ENCODE measurements at places on chromosomes 2 and 18.
A peak's percentile ranks its signal among the peaks of the same experiment; 100 is the strongest.

GRCh38 chr2:43052944-43053306 is 173.5 kb downstream of the ZFP36L2 start:
- ATAC-seq: no peak

DNA sequence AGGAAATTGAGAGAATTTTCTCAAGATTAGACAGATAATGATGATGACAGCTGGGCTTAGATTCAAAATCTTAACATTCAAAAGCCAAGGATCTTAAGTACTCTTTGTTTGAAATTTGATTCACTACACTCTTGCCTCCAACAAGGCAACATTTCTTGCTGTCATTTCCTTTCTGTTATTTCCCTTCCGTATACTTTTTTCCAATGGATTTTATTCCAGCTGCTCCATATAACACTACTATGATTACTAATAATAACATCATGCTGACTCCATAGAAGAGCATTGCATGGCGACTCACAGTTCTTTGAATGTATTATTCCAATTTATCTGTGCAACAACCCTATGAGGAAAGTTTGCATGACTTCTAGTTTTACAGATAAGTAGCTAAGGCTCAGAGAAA is 33.9 kb upstream of the CCDC102B start:
- no peak for ATAC-seq

DNA sequence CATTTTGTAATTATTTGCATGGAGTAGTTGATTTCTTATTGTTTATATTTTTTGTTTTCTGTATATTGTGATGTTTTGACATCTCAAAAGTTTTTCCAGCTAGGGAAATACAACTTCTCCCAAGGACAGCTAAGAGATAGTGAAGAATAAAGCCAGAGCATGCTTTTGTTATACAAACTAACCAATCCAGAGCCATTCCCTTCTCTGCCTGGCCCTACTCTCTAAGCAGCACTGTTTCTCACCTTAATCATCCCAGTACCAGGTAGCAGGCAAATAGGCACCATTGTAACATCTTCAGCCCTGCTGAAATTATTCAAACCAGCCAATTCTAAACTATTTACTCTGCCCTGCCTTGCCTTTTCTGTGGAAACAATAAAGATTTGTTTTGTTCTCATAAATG is 1063.4 kb upstream of the CHAC2 start:
- ATAC-seq: no peak

DNA sequence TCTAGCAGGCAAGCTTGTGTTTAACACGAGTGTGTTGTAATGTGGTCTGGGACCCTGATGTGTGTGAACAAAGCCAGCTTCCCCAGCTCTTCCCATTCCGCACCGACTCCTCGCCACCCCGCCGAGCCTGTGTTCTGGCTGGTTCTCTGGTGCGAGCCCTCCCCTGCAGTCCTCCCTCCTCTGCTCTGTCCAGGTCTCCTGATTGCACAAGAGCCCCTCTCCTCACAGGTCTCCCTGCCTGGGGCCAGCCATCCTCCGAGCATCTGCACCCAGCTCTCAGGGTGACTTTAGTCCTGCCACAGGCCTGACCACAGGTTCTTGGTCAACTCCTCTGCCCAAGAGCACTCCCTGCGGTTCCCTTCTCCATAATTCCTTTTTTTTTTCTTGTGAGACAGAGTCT is 13.2 kb downstream of the SLC66A3 start:
- no peak for ATAC-seq

GRCh38 chr2:53863538-53864227 is 3.9 kb upstream of the GPR75 start:
- ATAC-seq: no peak

DNA sequence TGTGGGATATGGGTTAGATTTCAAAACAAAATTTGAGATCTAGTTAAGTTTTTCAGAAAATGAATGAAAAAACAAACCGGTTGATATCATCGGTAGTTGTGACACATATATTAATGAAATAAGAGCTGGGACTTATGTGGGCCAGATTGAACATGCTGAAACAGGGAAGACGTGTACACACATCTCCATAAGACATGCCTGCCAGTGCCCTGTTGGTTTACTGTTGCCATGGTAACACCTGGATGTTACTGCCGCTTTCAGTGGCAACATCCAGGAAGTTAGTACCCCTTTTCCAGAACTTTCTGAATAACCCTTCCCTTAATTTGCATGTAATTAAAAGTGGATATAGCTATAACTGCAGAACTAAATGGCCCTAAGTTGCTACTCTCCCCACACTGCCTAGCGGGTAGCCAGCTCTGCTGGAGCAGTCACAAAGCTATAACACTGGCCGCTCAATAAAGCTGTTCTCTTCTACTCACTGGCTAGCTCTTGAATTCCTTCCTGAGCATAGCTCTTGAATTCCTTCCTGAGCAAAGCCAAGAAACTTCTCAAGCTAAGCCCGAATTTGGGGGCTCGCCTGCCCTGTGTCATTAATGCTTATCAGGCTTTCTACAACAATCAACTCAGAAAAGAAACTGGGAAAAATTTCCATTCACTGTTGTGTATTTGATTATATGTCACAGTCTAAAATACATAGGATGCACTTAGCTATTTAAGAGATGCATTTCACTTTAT is 776.3 kb upstream of the CDH7 start:
- ATAC-seq: no peak

DNA sequence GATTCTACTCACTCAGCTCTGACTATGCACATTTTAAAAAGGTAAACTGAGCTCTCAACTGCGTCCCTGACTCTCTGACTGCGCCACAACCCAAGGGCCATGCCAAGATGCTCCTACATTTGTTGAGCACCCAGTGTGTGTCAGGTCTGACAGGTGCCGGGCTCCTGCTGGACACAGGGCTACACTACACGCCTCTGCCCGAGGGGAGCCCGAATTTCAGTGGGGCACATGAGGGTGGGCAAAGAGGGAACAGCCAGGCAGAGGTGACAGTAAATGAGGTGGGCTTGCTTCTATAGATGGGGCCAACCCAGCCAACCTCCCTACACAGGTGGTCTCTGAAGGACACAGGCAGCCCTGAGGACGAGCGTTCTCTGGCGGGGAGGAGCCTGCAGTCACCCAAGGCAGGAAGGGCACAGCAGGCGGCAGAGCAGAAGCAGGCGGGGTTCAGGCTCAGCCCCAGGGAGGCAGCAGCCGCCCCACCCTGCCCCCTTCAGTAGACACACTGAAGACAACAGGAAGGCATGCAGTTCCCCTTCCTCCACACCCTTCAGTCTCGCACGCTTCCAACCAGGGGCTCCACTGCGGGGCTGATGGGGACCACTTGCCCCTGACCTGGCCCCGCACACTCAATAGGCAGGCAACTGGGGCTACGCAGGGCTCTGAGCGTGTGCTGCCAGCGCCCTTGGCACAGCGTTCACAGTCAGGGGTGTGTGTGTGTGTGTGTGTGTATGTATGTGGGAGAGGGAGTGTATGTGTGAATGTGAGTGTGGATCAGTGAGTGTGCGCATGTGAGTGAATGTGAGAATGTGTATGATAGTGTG is 98.4 kb downstream of the UXS1 start:
- ATAC-seq: peak; percentile 45

DNA sequence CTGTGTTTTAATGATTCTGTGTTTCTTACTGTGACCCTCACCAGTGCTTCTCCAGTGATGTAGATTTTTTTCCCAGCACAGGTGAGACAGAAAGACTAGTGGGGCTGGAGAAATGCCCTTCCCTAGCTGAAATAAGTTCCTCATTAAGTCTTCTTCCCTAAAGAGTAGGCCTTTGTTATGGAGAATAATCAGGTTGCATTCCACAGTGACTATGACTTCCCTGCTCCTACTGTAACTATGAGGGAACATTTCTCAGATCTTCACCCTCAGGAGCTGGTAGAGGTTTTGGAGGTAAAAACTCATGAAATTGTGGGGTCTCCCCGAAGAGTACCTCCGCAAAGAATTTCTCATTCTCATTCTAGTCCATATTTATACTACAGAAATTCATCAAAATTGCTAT is 286.2 kb downstream of the GRB14 start:
- ATAC-seq: no peak

DNA sequence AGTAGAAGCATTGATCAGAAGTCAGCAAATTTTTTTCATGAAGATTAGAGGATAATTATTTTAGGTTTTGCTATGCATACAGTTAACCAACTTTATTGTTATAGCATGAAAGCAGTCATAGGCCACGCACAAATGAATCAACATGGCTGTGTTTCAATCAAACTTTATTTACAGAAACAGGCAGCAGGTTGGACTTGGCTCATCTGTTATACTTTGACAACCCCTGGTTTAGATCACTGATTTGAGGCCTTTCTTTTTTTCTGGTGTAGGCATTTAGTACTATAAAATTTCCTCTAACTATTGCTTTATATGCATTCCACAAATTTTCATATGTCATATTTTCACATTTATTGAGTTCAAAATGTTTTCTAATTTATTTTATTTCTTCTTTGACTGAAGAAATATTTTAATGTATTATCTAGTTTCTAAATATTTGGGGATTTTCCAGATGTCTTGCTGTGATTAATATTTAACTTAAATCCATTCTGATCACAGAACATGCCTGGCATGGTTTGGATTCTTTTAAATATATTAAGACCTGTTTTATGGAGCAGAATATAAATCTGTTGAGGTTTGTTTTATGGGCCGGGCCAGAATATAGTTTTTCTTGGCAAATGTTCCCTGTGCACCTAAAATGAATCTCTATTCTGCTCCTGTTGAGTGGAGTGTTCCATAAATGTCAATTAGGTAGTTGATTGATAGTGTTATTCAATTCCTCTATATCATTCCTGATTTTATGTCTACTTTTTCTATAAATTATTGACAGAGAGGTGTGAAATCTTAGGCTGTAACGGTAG is 116.3 kb upstream of the KLHL29 start:
- no peak for ATAC-seq

DNA sequence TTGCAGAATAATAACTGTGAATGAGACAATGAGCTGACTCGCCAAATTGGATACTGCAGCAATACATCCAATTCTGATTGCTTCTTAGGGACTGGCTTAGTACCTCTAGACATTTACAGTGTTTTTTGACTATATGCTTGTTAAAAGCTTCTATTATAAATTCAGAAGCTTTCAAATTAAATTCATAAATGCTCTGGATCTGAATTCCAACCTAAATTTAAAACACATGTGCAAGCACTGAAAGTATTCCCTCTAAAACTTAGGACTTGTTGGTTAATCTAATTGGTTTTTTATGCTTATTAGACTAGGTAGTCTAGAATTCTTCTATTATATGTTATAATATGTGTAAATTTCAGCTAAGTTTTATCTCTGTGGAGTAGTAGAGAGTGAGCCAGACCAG is 306.9 kb downstream of the CPS1 start:
- no peak for ATAC-seq

- ATAC-seq: no peak
These were observed 120.6 kb upstream of the HDAC4 start for GRCh38 chr2:239521518-239521815.

DNA sequence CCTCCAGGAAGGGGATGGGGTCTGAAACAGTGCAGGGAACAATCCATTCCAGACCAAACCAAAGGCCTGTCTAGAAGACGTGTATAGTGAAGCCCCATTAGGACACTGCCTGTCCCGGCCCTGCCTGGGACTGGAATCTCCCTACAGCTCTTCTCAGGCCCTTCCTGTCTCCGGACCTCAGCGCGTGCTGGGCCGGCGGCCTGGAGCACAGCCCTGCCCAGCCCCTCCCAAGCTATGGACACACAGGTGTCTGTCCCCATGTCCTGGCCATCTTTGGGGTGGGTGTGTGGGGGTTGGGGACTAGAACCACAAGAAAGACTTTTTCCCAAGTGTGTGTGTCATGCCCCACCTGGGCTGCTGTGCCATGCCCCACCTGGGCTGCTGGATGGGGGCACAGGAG is 51.8 kb downstream of the KIF1A start:
- no peak for ATAC-seq

GRCh38 chr2:234306426-234307173 is 190.3 kb downstream of the ARL4C start:
- peak; percentile 45 for ATAC-seq

GRCh38 chr2:26772064-26773001 is 8.2 kb downstream of the SLC35F6 start:
- ATAC-seq: peak; percentile 53

GRCh38 chr2:171999161-171999560 is 592 bp upstream of the METAP1D start:
- ATAC-seq: no peak

DNA sequence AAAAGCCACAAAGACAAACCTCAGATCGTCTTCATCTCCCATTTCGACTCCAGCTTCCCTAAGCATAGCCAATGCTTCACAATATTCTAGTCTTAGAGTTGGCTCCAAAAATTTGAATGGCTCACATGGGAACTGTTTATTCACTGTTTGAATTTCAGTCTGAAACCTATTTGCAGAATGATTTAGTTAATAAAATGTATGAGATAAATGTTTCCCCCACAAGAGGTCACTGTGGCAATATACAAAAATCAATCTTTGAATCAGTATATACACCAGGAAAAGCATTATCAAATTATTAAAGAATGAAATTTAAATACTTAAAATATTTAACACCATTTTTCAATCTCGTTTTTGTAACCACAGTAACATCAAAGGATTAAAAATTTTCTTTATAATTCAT is 40.0 kb upstream of the MCM6 start:
- ATAC-seq: no peak

DNA sequence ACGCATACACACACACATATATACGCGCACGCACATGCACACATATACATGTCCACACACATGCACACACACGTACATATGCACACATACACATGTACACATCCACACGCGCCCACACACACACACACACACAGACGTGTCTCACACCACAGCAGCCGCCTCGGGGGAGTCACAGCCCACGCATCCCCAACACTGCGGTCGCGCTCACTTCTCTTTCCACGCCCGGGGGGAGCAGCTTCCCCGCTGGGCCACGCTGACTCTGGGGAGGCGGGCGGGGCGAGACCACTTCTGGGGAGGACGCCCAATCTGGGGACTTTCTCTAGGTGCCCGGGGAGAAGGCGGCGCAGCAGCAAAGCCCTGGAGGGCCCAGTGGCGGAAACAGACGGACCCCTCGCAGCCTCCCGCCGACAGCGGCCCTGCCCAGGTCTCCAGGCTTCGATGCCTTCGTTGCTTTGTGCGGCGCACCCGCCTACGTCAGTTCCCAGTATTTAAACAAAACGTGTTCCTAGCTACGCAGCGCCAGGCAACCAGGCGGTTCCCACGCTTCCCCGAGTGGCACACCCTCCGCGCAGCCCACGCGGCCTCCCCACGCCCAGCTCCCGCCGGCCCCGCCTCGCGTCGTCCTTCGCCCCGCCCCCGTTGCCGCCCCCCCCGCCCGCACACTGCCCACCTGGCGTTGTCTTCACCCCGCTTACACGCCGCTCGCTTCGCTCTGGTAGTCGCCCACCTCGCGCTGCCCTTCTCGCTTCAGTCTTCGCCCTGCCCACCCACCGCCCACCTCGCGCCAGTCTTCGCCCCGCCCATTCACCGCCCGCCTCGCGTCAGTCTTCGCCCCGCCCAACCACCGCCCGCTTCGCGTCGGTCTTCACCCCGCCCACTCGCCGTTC is 810 bp upstream of the RBFA start:
- peak; percentile 6 for ATAC-seq

DNA sequence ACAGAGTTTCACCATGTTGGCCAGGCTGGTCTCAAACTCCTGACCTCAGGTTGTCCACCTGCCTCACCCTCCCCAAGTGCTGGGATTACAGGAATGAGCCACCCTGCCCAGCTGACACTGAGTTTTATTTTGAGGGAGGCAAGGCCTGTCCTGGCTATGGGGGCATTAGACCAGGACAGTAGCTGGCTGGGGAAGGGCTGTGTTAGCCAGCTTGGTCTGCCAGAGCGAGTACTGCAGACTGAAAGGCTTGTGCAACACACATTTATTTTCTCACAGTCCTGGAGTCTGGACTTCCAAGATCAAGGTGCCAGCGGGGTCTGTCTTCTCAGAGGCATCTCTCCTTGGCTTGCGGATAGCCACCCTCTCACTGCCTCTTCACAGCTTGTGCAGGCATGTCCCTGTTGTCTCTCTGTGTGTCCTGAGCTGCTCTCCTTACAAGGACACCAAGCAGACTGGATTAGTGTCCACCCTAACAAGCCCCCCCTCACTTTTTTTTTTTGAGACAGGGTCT is 59.4 kb upstream of the HAAO start:
- ATAC-seq: no peak

All from esophagus mucosa (tissue), 1 donor.